Stimulated activated CD8-positive, alpha-beta memory T cell treated with anti-CD3 and anti-CD28 coated beads, Interleukin-12 subunit alpha, Interleukin-12 subunit beta, amount 100 ng/mL, for 1 hour (primary cell): ENCODE measurements at places on chromosomes 5 and 9.

DNA sequence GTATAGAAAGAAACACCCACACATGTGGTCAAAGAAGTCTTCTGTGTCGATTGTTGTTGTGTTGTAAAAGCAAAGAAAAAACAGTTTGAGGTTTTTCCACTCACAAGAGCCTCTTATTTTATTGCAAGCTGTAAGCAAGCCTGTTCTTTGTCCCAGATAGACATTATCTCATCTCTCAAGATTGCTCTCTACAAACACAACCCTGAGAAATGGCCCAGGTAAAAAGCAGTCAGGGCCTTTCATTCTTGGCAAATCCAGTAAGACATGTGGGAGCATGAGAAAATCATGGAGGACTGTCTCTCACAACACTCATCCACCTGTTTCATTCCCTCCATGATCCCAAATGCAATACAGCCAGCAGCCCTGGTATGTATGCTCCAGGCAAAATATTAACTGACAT is 286.6 kb upstream of the POU5F2 start:
- no peak for DNase-seq

DNA sequence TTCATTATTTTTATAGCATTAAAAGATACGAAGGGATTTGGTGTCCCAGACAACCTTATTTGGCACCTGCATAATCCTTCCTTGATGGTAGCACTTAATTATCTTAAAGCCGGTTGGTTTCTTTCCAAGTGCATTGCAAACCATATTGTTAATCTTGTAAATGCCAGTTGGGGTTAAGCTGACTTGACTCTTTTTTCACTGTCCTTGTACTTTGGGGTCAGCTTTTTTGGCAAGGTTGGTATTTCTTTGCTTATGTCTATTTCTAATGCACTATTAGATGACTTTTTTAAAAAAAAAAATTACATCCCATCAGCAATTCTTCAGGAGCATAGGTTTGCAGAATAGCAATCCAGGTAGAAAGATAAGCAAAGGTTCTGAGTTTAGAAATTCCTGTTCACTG is 466.8 kb upstream of the TLE4 start:
- DNase-seq, result no peak

GRCh38 chr9:94783928-94784327 is 57.4 kb downstream of the AOPEP start:
- DNase-seq, result no peak

DNA sequence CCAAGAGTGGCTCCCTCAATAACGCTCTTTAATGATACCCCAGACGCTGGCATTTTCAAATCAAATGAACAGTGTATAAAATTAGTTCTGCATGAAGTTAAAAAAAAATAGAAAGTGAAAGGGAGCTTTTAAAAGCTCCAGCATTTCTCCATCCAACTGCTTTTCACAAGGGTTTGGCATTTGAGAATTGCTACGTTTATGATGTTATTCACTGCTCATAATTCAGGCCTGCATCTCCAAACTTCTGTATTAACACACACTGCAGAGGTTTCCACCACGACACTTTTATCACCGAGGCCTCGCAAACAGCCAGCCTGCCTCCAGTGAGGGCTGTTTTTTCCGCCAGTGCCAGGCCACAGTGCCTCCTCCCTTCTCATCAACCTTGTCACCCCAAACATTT is 205.5 kb upstream of the EFNA5 start:
- DNase-seq, result no peak

DNA sequence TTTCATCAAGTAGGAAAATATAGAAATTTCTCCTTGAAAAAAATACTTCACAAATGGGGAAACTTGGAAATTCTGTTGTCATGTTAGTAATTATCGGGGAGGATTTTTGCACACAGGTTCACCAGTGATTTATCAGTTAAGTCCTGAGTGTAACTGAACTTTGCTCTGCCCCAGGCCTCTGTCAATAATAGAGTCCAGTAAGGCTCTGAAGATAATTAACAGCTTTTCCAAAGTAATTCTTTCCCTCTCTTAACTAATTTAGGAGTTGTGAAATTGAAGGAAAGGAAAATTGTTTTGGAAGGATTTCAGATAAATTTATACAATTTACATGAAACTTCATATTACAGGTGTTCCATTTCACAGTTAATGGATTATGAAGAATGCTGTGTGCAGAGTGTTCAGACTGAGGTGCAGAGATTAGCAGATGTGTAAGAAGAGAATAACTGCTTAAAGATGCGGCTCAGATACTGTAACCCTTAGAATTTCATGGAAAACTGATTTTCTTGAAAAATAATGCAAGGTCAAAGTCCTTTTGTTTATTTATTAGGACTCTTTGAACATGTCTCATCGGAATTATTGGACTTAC is 2.9 kb upstream of the AGXT2 start:
- DNase-seq, result no peak

- DNase-seq, result no peak
Measured at GRCh38 chr5:143557061-143557818, 153.8 kb upstream of the NR3C1 start.

- DNase-seq, result no peak
Measured at GRCh38 chr5:33102551-33102950, 338.2 kb upstream of the TARS1 start.

- no peak for DNase-seq
Measured at GRCh38 chr5:109558364-109558763, 131.4 kb upstream of the MAN2A1 start.

GRCh38 chr9:6793203-6793602 is 35.4 kb downstream of the KDM4C start:
- DNase-seq, result no peak

- no peak for DNase-seq
Measured at GRCh38 chr5:124979251-124979650, 232.8 kb upstream of the ZNF608 start.

DNA sequence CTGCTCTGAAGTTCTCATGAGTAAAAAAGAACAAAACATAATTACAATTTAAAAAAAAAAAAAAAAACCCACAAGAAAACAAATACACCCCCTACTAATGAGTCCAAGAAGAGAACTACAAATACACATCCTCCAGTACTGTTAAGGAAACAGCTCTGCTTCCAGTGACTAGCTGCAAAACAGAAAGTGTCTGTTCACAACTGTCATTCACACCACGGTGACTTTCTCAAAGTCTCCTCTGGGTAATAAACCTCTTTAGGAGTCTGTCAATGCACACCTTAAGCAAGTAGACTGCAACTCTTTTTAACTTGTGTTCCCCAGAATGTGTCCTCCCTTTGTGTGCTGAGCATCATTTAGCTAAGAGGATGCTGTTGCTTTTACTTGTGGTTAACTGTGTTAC is 6.2 kb downstream of the REEP5 start:
- no peak for DNase-seq
